ENCODE measurements at places on chromosomes 1 and 21. TPM values are rescaled to one million over a fixed set of nuclear protein-coding genes. Genes with fewer than 3 reads are reported as not detected.

GRCh38 chr1:38962113-38962512 lies 20.5 kb upstream of the RHBDL2 start:
- DNase-seq: no peak

DNA sequence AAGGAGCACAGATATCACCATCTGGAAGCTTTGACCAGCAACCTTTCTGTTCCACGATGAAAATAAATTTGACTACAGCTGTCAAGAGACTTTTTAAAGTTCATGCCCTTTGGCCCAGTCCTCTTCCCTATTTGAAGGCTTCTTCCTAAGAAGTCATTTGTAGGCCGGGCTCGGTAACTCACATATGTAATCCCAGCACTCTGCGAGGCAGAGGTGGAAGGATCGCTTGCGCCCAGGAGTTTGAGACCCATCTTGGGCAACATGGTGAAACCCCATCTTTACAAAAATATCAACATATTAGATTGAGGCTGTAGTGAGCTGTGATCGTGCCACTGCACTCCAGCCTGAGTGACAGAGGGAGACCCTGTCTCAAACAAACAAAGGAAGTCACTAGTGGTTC lies 58.3 kb upstream of the IFFO2 start:
- peak; percentile 73 for DNase-seq

DNA sequence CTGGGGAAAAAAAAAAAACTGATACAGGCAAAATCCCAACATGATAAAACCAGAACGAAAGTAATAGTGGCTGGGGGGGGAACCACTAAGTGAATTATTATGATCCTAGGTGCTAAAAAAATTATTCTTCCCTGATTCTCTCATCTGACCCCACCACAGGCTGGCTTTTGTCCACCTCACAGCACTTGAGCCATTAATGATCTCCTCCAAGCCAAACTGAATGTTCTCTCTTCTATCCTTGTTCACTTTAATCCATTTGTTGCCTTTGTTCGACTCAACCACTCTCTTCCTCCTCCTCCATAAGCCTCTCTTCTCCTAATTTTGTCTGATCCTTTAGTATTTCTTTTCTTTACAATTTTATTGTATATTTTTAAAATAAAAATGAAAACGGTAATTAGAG lies 16.0 kb upstream of the SMYD2 start:
- DNase-seq: no peak

- peak; percentile 82 for DNase-seq
Observed at GRCh38 chr1:228341814-228342626, 64.6 kb downstream of the TRIM11 start.

- no peak for DNase-seq
Observed at GRCh38 chr1:234230414-234230862, 142.8 kb upstream of the COA6 start.

DNA sequence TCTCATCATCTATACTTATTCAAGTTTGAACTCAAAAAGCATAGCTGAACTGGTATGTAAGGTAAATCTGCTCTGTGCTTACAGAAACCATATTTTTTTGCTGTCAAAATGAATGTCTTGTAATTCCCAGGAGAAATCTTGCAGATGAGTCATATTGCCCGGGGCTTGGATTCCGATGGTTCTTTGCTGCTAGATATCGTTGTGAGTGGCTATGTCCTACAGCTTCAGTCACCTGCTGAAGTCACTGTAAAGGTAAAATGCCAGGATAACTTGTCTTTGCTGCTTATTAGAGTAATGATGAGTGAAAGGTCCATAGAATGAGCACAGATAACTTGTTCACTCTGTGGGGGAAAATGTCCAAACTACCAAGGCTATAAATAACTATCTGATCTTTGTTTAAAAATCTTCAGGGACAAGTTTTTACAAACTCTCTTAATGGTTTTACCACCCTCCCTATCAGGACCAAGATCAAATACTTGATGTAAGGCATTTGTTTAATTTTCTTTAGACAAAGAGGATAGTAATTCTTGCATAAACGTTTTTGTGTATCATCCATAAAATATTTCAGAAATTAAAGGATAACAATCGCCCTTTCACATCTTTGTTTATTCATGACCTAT lies 222.3 kb downstream of the TPR start:
- DNase-seq: no peak

- DNase-seq: no peak
Observed at GRCh38 chr1:117008656-117009055, 7.1 kb downstream of the CD101 start.

- no peak for DNase-seq
Observed at GRCh38 chr1:87733386-87733785, 404.7 kb downstream of the LMO4 start.

- no peak for DNase-seq
Observed at GRCh38 chr21:33557447-33557846, 14.6 kb downstream of the SON start.

DNA sequence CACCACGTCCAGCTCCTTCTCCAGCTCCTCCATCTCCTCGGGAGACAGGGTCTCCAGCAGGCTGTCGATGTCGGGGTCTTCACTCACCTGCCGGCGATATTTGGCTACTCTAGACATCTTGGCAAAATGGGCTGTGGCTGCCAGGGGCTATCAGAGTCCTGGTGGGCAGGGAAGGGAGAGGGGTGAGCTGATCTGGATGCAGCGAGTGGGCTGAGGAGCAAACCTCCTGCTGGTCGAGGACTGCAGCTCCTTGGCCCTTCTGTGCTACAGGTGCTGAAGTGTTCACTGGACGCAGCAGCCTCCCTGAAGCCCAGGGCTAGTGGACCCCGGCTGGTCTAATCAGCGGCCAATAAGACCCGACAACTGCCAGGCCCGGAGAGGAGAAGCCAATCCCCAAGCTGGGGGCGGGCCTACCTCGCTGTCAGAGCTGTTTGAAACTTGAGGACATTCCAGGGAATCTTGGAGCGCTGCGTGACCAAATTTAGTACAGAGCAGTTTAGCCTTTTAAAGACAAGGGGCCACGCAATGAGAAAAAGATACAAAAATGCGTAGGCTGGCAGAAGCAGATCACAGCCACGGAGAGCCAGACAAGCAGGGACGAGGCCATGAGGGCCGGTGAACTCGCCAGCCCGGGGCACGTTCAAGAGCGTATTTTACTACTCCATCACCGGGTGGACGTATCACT lies at the start of gene LMOD1:
LMOD1 (minus strand) TSS at position 325 of the 685 bp plus-strand sequence; CDS start at position 117, 208 bp downstream.
- DNase-seq: no peak

GRCh38 chr1:22575532-22576149 lies 12.4 kb downstream of the EPHA8 start:
- no peak for DNase-seq

Gene WDR64
- not detected for total RNA-seq

- DNase-seq: no peak
Observed at GRCh38 chr1:246435421-246436041, 71.5 kb downstream of the SMYD3 start.

Gene LHX8
- not detected for total RNA-seq

- no peak for DNase-seq
Observed at GRCh38 chr1:101290922-101291561, 54.2 kb downstream of the S1PR1 start.

Gene AKR7A3
- total RNA-seq: 1.0 TPM

Gene SLC9C2
- total RNA-seq: 0.16 TPM

DNA sequence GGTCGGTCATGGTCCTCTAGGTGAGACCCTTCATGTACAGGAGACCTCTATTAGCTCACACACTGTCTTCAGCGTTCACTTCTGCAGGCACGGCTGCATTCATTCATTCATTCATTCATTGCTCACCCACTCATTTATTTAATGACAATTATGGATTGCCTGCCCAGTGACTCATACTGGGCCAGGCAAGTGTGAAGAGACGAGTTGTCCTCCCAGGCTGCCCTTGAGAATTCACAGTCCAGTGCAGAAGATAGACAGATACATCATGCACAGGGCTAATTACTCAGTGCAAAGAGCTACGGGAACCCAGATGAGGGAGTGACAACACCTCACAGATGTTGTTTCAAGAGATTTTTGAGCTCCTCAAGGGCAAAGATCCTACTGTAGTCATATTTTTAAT lies 248.4 kb downstream of the TNR start:
- no peak for DNase-seq

DNA sequence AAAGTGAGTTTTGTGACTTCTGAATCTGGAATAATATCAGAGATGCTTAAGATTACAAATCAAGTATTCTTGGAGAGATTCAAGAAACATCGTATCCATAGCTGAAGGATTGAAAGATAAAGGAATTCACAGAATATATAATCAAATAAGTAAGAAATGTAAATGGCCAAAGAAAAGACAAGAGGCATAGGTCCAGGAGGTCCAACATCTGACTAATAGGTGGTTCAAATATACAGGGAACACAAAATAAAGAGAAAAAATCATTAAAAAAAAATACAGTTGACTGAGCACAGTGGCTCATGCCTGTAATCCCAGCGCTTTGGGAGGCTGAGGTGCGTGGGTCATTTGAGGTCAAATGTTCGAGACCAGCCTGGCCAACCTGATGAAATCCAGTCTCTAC lies 6.6 kb upstream of the MIS18A start:
- DNase-seq: no peak

DNA sequence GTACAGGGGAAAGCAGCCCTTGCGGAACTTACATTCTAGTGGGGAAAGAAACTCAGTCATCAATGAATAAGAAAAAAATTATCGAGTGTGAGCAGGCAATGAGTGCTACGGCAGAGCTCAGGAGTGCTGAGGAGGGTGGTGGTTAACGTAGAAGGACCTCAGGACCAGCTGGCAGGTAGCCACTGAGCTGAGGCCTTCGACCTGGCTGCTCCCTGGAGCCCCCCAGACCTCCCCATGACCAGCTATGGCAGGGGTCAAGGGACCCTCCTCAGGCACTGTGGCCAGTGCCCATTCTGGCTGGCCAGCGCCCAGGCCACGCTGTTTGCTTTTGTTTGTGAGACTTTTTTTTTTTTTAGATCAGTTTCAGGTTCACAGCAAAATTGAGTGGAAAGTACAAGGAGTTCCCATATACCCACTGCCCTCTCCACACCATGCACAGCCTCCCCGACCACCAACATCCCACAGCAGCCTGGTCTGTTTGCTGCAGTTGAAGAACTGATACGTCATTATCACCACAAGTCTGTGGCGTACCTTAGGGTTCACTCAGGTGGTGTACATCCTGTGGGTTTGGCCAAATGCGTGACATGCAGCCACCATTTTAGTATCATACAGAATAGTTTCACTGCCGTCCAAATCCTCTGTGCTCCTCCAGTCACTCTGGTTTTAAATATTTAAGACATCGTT lies 11.8 kb upstream of the TTC22 start:
- DNase-seq: peak; percentile 57

Gene CD34
- 45.5 TPM for total RNA-seq

GRCh38 chr1:201939148-201939547 lies 7.2 kb downstream of the LMOD1 start:
- no peak for DNase-seq

- peak; percentile 59 for DNase-seq
Observed at GRCh38 chr21:41900401-41900800, 21.3 kb upstream of the PRDM15 start.

Gene RGL1
- 80.8 TPM for total RNA-seq

DNA sequence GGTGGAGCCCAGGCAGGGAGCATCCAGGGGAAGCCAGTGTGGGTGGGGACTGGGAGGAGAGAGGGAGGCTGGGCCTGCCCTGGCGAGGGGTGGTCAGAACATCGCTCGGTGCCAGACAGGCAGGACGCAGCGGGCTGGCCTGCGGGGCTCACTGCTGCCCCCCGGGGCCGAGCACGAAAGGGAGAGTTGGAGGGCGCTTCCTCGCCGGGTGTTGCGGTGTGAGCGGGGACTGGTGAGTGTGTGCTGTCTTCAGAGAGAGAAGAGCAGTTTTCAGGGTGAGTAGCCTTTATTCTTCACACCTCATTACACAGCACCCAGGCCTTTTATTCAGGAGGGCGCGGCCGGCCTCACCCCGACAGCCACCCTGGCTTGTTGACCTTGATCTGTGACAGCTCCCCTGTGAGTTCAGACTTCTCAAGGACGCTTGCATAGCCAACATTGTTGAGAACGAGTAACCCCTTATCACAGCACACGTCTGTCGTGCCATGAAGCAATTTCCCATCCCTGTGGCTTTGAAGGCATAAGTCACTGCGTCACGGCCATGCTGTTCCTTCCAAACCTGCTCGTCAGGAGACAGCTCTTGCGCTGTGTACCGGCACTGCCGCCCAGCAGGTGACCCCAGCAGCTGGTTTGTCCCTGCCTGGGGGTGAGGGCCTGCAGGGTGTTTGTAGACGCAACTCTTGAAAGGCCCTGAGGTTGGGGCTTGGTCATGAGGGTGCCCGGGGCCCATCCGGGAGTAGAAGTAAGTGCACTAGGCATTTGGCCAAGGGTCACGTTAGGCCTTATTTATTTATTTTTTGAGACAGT lies 54.6 kb downstream of the PRKCZ start:
- DNase-seq: no peak

DNA sequence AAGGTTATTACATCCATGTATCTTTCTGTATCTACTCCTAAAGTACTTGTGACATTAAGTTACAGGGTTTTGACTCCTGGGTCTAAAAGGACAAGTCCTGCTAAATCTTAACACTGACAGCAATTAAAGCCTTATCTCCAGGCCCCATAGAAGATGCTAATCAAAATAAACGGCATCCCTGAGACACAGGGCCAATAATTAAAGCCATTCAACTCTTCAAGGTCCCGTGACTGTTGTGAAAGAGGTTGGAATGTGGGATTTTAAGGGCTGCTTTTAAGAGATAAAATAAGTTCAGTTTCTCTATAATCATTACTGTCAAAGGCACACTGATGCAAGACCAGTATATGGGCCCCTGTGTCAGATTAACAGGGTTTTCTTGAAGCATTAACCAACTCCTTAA lies 8.3 kb downstream of the DNAI4 start:
- no peak for DNase-seq

GRCh38 chr1:211653293-211653692 lies 22.1 kb downstream of the NEK2 start:
- no peak for DNase-seq

Gene HPDL
- 1.00 TPM for total RNA-seq

Gene GJB3
- total RNA-seq: not detected

- DNase-seq: peak; percentile 73
Observed at GRCh38 chr1:7385471-7386225, 385.4 kb upstream of the VAMP3 start.

DNA sequence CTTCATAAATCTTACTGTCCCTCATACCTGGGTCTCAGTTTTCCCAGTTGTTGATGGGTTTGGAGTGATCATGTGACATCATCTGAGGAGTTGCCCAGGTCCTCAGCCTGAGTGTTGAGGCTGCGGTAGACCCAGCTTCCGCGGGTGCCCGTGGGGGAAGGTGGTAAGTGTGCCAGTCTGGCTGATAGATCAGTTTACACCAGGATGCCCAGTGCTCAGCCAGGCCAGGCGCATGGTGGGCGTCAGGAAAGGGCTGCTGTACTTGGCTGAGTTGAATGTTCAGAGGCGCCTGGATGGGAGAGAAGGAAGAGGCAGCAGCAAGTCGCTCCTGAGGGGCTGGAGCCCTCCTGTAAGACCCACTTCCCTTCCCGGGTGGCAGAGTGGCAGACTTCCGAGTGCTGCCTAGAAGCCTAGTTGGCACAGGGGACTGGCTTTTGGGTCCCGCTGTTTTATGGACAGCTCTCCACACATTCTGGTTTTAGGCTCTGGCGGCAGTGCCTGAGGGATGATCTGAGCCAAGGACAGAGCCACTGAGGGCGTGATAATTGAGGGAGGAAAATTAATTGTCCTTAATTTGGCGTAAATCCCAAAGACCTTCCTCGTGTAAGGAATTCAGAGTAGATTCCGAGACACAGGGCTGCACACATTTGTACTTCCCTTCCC lies 35.8 kb downstream of the PTPRF start:
- DNase-seq: no peak

Data from mesenteric fat pad (tissue), 1 donor.